Stimulated activated CD4-positive, alpha-beta T cell treated with anti-CD3 and anti-CD28 coated beads, Interleukin-2, amount 100 ng/mL, for 4 hours (primary cell): ENCODE measurements at places on chromosomes 4 and X.

- no peak for DNase-seq
These were observed 205.2 kb downstream of the ADGRL3 start for GRCh38 chr4:61405307-61405706.

DNA sequence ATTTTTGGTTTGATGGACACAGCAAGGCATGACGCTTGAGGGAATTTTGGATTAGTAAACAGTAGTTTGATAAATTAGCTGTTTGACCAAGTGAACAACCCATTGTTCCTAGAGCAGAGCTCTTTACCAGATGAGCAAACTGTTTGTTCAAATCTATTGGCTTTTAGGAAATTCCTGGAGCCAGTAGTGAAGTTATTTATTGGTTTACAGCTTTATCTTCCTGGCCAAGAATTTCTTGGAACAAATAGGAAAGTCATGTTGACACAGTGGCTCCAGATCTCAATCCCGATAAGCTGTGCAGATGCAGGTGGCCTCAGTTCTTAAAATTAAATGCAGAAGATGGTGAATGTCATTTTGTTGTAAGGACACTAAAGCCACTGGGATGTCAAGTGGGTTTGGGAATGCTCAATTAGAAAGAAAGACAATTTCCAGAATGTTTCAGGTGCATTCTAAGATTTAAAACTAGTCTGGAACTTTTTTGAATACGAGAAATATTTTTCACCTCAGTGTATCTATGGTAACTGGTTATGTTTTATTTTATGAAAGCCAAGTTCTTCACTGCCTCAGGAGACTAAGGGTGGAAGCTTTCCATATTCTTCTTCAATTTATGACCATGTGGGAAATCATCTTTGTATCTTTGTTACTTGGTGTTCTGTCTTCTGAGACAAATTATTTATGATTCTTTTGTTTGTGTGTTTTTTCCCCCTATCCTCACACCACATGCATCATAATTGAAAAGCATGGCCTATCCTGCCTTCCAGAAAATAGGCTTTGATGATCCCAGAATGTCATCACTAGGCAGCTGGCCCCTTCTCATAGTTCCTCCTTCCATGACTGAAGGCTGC is 554.5 kb downstream of the STIM2 start:
- no peak for DNase-seq

- DNase-seq = no peak
These were observed 346.8 kb downstream of the NR3C2 start for GRCh38 chr4:148095346-148095923.

- no peak for DNase-seq
These were observed 44.5 kb upstream of the TBC1D9 start for GRCh38 chr4:140800666-140801065.

DNA sequence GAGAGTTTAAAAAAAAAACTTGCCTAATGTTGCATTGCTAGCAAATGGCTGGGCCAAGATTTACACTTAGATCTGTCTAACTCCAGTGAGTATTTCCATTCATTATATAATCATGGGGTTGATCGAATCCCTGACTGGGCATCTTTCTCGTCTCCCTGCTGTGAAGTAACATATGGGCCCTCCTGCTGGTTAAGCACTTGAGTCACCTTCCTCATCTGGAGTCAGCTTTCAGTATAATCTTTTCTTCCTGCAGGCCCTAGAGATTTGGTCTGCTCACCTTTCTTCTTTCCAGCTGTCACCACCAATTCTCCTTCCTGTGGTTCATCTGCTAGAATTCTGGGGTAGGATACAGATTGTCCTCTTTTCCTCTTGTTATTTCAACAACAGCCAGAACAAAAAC is 41.6 kb downstream of the TIGD2 start:
- no peak for DNase-seq

- no peak for DNase-seq
These were observed 72.4 kb downstream of the FBXO8 start for GRCh38 chr4:174210952-174211490.

GRCh38 chrX:147763131-147763530 is 148.6 kb upstream of the FMR1 start:
- no peak for DNase-seq

- no peak for DNase-seq
These were observed 12.1 kb downstream of the PJA1 start for GRCh38 chrX:69153060-69153730.

DNA sequence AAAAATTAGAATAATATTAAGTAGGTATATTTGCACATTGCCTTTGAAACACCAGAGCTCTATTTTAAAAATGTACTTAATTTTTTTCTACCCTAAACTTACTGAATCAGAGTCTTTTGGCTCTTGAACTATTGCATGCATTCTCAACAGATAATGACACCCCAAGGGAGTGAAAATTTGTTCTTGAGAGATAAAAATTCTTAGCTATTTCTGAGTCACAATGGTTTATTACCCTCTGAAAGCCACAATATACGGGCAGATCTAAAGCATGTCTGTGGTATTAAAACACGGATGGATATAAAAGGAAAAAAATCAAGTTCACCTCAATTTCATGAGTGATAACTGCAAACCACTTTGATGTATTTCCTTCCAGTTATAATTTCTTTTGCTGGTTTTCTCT is 636.3 kb upstream of the FTHL17 start:
- DNase-seq = no peak

GRCh38 chr4:101259876-101260275 is 87.5 kb downstream of the PPP3CA start:
- DNase-seq = no peak

DNA sequence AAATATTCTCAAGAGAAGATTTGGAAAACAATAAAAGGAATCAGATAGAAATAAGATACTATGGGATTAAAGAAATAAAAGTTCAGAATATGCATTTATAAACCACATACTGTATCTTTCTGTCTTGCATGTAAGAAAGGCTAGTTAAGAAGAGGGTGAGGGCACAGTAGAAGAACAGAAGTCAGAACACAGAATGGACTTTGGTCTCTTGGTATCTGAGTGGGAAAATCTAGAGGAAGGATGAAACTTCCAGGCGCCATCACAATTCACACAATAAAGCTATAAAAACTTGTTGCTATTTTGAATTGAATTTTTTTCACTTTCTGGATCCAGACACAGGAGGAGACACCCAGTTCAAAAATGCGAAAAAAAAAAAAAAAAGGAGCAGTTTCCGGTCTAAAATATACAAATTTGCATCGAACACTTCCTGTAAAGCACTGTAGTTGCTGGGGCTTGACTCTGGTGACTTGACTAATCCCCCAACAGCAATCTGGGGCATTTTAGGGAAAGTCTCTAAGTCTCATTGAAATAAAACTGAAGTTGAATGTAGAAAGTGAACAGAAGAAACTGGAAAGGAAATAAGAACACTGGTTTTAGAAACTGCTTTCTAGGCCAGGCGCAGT is 8.1 kb upstream of the NAAA start:
- no peak for DNase-seq

DNA sequence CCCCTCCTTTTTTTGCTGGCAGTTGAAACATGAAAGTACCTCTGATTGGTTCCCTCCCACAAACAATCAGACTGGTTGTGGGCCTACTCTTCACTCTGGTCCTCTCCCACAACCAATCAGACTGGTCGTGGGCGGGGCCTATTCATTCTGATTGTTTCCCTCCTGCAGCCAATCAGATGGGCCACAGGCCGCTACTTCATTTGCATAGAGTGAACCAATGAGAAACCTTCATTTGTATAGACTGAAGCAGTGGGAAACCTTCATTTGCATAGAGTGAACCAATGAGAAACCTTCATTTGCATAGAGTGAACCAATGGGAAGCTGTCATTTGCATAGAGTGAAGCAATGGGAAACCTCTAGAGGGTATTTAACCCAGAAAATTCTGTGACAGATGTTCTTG is 55.2 kb downstream of the TRMT44 start:
- no peak for DNase-seq

GRCh38 chrX:153412746-153413720 is 1.8 kb downstream of the ZFP92 start:
- no peak for DNase-seq

DNA sequence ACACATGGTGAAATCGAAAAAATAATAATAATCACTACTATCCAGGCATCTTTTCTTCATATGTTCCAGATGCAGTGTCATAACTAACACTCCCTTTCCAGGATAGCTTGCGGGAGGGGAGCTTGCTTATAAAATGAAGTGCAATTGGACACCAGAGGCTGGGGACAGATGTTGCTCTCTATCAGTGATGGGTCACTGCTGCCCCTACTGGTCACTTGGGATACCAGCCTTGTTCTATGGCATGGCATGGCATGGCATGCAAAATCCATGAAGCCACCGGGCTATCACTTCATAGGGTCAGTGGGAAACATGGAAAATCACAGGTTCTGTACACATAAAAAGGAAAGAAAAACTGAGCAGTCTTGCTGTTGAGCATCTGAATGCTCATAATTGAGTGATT is 168.1 kb downstream of the GLRA2 start:
- DNase-seq = no peak

DNA sequence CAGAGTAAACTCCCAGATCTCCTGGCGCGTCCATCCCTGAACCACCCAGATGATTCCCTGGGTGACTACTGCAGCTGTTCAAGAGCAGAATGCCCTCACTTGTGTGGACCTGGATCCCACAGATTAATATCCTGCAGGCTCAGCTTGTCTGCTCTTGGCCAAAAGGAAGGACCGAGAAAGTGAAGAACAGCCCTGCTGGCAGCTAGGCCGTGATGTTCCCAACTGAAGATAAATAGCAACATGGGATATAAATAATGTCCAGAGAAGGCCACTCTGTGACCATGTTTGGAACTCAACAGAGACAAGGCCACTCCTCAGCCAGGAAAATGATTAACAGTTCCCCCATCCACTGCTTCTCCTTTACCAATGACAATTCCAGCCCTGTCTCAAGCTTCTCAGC is 21.5 kb downstream of the SUPT20HL2 start:
- DNase-seq = no peak

- DNase-seq = no peak
These were observed 17.4 kb downstream of the TMEM192 start for GRCh38 chr4:165095291-165095690.

- DNase-seq = no peak
These were observed 958.3 kb upstream of the ADGRL3 start for GRCh38 chr4:60241866-60242265.

- no peak for DNase-seq
These were observed 22.8 kb downstream of the GPAT3 start for GRCh38 chr4:83558680-83559079.

DNA sequence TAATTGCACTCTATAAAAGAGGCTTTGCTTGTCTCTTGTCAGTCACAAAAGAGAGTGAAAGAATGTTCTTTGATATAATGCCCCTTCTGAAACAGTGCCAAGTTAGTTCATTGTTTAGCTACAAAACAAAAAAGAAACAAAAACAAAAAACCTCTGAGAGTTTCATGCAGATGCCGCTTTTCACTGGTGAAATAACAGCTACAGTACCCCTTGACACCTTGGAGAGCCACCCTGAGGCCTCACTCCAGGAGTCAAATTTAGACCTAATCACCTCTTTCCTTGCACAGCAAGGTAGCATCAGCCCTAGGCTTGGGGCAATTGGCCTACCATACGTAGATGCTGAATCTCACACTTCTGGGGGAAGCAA is 185.2 kb downstream of the UNC5C start:
- no peak for DNase-seq

DNA sequence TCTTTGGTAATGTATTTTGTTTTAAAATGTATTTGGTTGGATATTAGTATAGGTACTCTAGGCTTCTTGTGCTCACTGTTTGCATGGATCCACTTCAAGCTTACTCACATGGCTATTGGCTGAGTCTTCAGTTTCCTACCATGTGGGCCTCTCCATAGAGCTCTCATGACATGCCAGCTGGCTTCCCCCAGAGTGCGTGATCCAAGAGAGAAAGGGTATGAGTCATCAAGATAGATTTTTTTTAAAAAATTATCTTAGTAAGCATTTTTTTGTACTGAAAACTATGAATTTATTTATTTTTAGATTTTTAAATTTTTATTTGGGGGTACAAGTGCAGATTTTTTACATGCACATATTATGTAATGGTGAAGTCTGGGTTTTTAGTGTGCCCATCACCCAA is 219.1 kb upstream of the AMOT start:
- no peak for DNase-seq

GRCh38 chrX:120380699-120381098 is 18.8 kb downstream of the ATP1B4 start:
- DNase-seq = no peak

GRCh38 chrX:17413228-17413627 is 38.2 kb downstream of the NHS start:
- DNase-seq = no peak

GRCh38 chr4:3781193-3781886 is 15.2 kb downstream of the ADRA2C start:
- no peak for DNase-seq

- DNase-seq = no peak
These were observed 91.5 kb downstream of the GEMIN8 start for GRCh38 chrX:13938051-13938828.

DNA sequence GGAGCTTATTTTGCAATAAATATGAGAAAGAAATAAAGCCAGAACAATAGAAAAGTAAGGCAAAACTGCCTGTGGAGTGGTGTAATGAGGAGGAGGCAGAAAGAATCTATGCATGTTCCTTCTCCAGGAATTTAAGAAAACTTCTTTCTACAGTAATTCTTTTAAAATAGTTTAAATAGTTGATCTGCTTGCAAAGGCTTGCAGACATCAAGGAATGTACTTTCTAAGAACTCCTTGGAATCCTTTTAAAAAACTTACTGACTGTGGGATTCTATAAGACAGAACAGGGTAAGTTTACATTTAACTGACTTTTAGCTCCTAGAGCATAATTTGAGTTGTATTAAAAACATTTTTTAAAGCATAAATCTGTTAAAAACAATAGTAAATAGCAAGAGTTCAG is 63.2 kb upstream of the ALB start:
- DNase-seq = no peak

DNA sequence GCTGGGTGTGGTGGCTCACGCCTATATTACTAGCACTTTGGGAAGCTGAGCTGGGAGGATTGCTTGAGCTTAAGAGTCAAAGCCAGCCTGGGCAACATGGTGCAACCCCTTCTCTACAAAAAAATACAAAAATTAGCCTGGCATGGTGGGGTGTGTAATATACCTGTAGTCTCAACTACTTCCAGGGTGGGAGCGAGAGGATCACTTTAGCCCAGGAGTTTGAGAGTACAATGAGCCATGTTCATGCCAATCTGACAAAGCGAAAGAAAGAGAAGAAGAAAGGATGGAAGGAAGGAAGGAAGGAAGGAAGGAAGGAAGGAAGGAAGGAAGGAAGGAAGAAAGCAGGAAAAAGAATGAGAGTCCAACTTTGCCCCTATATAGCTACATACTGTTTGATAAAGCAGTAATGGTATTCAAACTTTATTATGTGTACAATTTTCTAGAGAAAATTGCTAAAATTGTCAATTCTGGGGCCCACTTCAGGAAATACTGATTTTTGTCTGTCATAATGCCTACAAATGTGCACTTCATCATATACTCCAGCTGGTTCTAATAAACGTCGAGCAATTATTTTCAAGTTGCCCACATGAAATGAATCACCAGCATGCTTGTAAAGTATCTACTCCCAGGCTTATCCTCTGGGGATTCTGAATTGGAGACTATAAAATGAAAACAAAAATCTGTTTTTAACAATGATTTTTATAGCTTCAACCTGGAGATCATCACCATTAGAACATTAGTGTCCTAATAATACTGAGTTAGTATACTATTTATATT is 132.3 kb downstream of the NDST4 start:
- DNase-seq = no peak

GRCh38 chr4:128604840-128605239 is 204.7 kb upstream of the JADE1 start:
- no peak for DNase-seq

- no peak for DNase-seq
These were observed 102.5 kb downstream of the CPEB2 start for GRCh38 chr4:15104825-15105224.

- DNase-seq = no peak
These were observed 22.2 kb upstream of the TBC1D8B start for GRCh38 chrX:106780264-106780663.

GRCh38 chrX:100264200-100264599 is 145.9 kb downstream of the PCDH19 start:
- DNase-seq = no peak
